ENCODE measurements at places on chromosomes 4 and X.

- DNase-seq: no peak
- no peak overlapping the region for H3K4me3 ChIP-seq
- H3K27me3 ChIP-seq: no peaks in the 10 kb centered on the region
- H3K27ac ChIP-seq: no peak overlapping the region
Measured at GRCh38 chr4:63123441-63123840, 1285.8 kb downstream of the TECRL start.

- H3K4me1 ChIP-seq: no peaks in the 10 kb centered on the region
- DNase-seq: no peak
- H3K36me3 ChIP-seq: no peaks in the 10 kb centered on the region
- H3K27ac ChIP-seq: no peak overlapping the region
Measured at GRCh38 chrX:107448625-107448997, 841 bp upstream of the FRMPD3 start.

DNA sequence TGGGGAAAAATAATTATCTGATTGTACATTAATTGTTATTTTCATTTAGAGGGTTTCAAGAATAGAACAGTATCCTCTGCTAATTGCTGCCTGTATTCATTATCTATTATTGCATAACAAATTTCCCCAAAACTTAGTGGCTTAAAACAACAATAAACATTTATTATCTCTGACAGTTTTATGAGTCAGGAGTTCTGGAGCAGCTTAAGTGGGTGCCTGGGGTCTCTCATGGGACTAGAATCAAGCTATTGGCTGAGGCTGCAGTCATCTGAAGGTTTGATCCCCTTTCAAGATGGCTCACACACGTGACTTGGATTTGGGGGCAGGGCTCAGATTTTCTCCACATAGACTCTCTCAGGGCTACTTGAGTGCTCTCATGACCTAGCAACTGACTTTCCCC lies 98.1 kb upstream of the JADE1 start:
- H3K4me1 ChIP-seq: no peaks in the 10 kb centered on the region
- H3K36me3 ChIP-seq: no peaks in the 10 kb centered on the region
- no peak overlapping the region for H3K4me3 ChIP-seq
- H3K27me3 ChIP-seq: no peaks in the 10 kb centered on the region

DNA sequence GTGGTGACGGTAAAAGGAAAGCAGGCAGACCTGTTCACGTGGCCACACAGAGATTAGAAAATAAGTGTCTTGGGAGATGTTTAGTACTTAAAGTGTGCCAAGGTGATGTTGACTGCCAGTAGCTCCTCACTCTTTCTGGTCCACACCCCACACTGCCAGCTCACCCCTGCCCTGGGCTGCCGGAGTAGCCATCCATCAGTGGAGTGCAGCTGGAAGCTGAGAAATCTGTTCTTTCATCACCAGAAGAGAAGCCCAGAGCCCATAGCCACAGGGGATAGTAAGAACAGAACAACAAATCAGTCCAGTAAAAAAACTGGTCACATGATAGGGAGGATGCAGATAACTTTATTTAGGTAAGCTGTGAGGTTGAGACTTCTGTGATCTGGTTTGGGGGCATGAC lies 64.1 kb downstream of the WWC2 start:
- DNase-seq: no peak
- H3K4me1 ChIP-seq: no peaks in the 10 kb centered on the region
- no peak overlapping the region for H3K4me3 ChIP-seq

- DNase-seq: no peak
- peak overlapping the region; percentile 77 for H3K4me3 ChIP-seq
- no peak overlapping the region for H3K27ac ChIP-seq
- H3K4me1 ChIP-seq: peaks cover 5% of the 10 kb centered on the region
- no peaks in the 10 kb centered on the region for H3K36me3 ChIP-seq
Measured at GRCh38 chr4:56048383-56048701, 99.6 kb downstream of the CEP135 start.

Data from MM.1S (cell line).